ENCODE measurements at places on chromosomes 7 and 10. TPM values are rescaled to one million over a fixed set of nuclear protein-coding genes. Genes with fewer than 3 reads are reported as not detected.

The SFTPA1 gene
- polyA plus RNA-seq: not detected

The ZNF438 gene
- 0.78 TPM for polyA plus RNA-seq

The OIT3 gene
- not detected for polyA plus RNA-seq

The SCART1 gene
- 6.1 TPM for polyA plus RNA-seq

The RARRES2 gene
- polyA plus RNA-seq: not detected

The GPNMB gene
- not detected for polyA plus RNA-seq

The CEP41 gene
- polyA plus RNA-seq: 47.5 TPM

The GOLGA7B gene
- 30.4 TPM for polyA plus RNA-seq

The DDX21 gene
- polyA plus RNA-seq: 33.0 TPM

The OR2A5 gene
- polyA plus RNA-seq: not detected

The SGMS1 gene
- polyA plus RNA-seq: 5.7 TPM

The VIPR2 gene
- polyA plus RNA-seq: 0.51 TPM

The NEUROD6 gene
- not detected for polyA plus RNA-seq

All from neural cell (in vitro differentiated cells).